ENCODE measurements at places on chromosomes 2 and 18.
A peak's percentile ranks its signal among the peaks of the same experiment; 100 is the strongest.

- DNase-seq, result no peak
Measured at GRCh38 chr2:134097740-134098139, 156.1 kb upstream of the MGAT5 start.

- DNase-seq, result no peak
Measured at GRCh38 chr2:54791831-54792230, 68.4 kb downstream of the EML6 start.

GRCh38 chr2:11391942-11392266 lies 47.5 kb upstream of the ROCK2 start:
- no peak for DNase-seq

- DNase-seq, result no peak
Measured at GRCh38 chr2:127169066-127169660, 50.9 kb downstream of the CYP27C1 start.

GRCh38 chr18:35430721-35431373 lies 53.7 kb upstream of the ZNF396 start:
- DNase-seq, result no peak

GRCh38 chr2:17479875-17480274 lies 38.4 kb downstream of the RAD51AP2 start:
- peak; percentile 13 for DNase-seq

GRCh38 chr2:11343650-11344341 lies 640 bp downstream of the ROCK2 start:
- peak; percentile 23 for DNase-seq

GRCh38 chr2:130957915-130958314 lies 121.2 kb downstream of the ARHGEF4 start:
- no peak for DNase-seq

GRCh38 chr2:54728669-54729120 lies 5.2 kb downstream of the EML6 start:
- peak; percentile 87 for DNase-seq

GRCh38 chr2:230873661-230874401 lies 9.1 kb downstream of the ITM2C start:
- no peak for DNase-seq

- no peak for DNase-seq
Measured at GRCh38 chr2:239476757-239477585, 76.2 kb upstream of the HDAC4 start.

GRCh38 chr2:220641137-220641536 lies 931.0 kb downstream of the EPHA4 start:
- DNase-seq, result no peak

GRCh38 chr2:9990736-9991135 lies 39.2 kb downstream of the GRHL1 start:
- DNase-seq, result no peak

GRCh38 chr2:16223841-16224177 lies 283.5 kb downstream of the MYCN start:
- DNase-seq, result no peak

GRCh38 chr2:7146151-7146550 lies 228.9 kb downstream of the RNF144A start:
- DNase-seq, result no peak

DNA sequence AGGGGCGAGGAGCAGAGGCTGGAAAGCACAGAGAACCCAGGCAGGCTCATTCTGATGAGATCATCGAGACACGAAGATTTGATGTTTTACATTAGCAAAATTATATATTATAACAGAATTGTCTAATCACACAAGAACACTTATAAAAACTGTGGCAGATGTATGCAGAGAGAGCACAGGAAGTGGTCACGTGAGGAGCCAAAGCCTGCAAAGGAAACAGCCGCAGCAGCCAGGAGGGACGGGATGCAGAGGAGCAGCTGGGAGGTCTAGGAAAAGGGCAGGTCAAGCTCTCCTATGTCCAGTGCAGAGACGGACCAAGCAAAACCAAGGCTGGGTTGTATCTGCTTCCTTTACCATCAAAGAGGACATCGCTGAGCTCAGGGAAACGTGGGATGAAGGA lies 355.1 kb upstream of the MYT1L start:
- DNase-seq, result no peak

DNA sequence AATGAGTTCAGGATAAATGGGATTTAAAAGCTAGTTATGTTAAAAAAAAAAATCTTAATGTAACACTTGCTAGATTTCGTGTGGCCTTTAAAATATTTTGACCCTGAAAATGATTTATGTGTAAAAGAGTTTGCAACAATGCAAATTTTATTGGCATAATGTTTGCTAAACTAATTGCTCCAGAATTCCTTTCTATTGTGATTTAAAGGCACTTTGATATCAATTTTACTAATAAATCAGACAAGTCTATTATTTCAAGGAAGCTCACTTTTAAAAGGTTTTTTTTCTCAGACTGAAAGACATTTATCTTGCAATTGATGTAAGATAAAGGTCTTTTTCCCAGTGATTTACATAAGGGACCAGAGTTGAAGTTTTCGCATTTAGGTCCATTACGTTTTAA lies 17.5 kb downstream of the AP1S3 start:
- no peak for DNase-seq

- DNase-seq, result no peak
Measured at GRCh38 chr2:31674446-31674845, 93.7 kb upstream of the SRD5A2 start.

- DNase-seq, result no peak
Measured at GRCh38 chr2:201879996-201880395, 73.7 kb downstream of the CDK15 start.

GRCh38 chr2:29012211-29012681 lies 31.1 kb downstream of the TOGARAM2 start:
- peak; percentile 35 for DNase-seq

DNA sequence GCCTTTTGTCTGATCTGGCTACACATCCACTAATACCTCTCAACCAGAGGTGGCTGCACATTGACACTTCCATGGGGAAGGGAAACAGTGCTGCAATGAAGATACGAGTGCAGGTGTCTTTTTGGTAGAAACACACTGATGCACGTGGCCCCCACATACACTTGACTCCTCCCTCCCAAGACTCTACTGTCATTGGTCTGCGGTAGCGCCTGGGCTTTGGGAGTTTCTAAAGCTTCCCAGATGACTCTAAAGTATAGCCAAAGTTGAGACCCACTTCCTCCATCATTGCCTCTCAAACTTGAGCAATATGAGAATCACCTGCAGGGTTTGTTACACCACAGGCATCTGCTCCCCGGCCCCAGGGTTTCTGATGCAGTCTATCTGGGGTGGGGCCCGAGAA lies 11.0 kb downstream of the SLC14A1 start:
- no peak for DNase-seq

- no peak for DNase-seq
Measured at GRCh38 chr18:74732380-74732779, 134.7 kb downstream of the ZNF407 start.

DNA sequence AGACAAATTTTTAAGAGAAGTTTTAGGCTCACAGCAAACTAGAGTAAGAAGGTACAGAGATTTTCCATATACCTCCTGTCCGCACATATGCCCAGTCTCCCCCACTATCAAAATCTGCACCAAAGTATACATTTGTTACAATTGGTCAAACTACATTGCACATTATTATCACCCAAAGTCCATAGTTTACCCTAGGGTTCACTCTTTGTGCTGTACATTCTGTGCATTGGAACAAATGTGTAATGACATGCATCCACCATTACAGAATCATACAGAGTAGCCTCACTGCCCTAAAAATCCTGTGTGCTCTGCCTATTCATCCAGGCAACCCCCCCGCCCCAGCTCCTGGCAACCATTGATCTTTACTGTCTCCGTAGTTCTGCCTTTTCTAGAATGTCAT lies 61.7 kb upstream of the SPRED2 start:
- DNase-seq, result no peak

GRCh38 chr2:17318013-17318412 lies 200.2 kb downstream of the RAD51AP2 start:
- DNase-seq, result no peak

DNA sequence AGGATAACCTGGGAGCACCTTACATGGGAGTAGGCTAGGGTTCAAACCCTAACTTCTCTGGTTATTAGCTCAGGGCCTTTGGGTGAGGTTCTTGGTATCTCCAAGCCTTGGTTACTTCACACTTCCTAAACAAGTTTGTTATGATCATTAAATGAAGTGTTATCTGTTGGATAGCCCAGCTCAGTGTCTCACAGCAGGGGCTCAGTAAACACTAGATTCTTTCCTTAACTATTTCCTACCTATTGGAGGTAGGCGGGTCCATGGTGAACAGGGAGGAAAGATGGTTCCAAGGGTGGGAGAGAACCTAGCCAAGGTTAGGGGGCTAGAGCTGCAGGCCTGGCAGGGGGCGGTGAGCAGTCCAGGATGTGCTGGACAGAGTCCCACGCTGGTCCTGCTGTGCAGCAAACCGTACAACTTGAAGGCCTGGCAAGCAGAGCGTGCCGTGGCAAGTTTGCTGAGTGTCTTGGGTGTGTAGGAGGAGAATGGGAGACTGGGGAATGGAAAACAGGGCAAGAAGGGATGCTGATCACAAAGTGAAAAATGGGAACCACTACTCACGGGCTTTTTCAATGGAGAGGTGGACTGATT lies 259.1 kb downstream of the PRKCE start:
- DNase-seq, result no peak

- no peak for DNase-seq
Measured at GRCh38 chr2:47485751-47486300, 82.9 kb downstream of the MSH2 start.

DNA sequence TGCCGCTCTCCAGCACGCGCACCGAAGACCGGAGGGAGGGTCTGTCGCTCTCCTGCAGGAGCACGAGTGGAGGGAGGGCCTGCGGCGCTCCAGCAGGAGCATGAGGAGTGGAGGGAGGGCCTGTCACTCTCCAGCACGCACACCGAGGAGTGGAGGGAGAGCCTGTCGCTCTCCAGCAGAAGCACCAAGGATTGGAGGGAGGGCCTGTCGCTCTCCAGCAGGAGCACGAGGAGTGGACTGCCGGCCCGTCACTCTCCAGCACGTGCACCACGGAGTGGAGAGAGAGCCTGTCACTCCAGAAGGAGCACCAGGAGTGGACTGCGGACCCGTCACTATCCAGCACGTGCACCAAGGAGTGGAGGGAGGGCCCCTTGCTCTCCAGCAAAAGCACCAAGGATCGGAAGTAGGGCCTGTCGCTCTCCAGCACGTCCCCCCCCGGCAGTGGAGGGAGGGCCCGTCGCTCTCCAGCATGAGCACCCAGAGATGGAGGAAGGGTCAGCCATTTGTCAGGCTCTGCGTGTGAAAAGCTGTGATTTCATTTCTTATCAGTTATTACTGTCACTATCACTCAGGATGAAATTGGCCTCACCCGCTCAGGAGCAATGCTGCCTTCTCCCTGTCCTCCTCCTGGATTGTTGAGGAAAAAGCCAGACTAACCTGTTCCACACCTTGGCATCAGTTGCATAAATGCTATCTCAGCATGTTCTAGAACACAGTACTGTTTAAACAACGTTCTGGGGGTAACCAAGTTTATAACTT lies 35.9 kb downstream of the ADI1 start:
- DNase-seq, result peak; percentile 71

DNA sequence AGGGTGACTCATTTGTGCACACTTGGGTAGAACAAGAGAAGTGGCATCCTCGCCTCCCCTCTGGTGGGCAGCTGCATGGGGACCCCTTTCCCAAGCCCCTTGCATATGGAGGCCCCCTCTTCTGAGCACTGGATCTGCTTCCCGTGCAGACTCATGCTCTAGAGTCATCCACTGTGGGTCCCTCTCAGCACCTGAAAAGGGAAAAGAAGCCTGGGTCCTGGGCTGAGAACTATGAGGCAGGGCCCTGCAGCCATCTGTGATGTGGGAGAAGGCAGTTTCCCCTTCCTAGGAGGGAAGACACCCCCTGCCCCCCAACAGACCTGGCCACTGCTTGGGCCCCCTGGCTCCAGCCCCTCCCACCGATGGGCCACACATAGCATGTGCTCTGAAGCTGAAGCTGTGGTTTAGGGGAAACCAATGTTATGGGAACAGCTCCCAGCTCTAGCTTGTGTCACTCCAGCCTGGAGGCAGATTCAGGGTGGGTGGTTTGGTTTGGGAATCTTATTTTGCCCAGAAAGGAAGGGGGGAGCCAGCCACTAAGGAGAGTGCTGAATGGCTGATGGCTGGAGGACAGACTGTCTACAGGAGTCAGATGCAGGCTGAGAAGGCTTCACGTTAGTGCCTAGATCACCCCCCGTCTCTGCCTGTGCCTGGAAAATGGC lies 172.8 kb downstream of the GLI2 start:
- no peak for DNase-seq

DNA sequence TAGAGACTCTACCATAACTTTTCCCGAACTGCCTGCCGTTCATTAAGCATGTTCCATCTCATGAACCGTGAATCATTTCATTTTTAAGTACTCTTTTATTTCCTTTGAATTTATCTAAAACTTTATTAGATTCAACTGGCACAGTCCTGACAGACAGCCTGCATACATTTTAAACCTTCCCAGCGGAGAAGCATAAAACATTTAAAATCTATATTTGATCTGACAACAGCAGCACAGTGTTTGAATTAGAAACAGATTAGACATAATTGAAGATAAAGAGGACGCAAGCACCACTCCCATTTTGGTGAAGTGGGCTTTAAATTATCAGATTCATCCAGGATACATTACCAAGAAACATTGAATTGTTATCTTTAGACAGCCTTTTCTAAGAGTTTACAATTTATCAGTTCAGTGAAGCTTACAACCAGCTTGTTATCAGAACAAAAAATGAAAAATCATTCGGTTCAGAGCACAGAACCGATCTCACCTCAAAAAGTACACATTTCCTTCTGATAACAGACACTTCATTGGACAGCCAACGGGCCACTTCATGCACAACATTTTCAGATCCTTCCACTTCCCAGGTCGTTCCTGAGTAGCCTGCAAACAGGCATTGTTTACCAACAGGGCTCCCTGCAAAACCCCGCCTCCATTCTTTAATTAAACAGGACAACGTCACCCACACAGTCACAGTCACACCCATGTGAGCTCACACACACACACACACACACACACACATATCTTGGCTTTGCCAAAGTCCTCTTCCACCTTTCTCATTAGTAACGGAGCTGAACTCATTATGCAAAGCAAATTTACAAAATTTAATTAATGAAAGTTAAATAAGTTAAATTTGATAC lies 171.2 kb downstream of the SP3 start:
- DNase-seq, result no peak

- peak; percentile 44 for DNase-seq
Measured at GRCh38 chr2:174158003-174158402, 90.3 kb downstream of the OLA1 start.

GRCh38 chr18:36186461-36187192 lies 670 bp upstream of the MOCOS start:
- DNase-seq, result peak; percentile 32

DNA sequence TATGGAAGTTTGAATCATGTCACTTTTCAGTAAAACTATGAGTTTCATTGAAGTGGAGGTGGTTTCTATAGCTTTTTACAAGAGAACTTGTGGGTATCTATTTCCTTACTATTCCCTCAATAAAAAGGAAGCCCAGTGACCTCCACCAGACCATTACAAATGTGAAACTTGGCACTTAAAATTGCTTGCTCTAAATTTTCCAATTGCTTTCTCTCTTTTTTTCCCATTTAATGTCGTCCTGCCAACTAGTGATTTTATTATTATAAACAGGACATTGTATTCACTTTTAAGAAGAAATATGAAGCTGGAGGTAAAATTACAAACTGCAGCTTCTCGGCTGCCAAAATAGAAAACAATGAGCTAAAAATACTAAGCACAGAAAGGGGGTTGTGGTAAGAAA lies 208.2 kb upstream of the ALPP start:
- peak; percentile 25 for DNase-seq
